ENCODE measurements at places on chromosomes 6 and 20.

DNA sequence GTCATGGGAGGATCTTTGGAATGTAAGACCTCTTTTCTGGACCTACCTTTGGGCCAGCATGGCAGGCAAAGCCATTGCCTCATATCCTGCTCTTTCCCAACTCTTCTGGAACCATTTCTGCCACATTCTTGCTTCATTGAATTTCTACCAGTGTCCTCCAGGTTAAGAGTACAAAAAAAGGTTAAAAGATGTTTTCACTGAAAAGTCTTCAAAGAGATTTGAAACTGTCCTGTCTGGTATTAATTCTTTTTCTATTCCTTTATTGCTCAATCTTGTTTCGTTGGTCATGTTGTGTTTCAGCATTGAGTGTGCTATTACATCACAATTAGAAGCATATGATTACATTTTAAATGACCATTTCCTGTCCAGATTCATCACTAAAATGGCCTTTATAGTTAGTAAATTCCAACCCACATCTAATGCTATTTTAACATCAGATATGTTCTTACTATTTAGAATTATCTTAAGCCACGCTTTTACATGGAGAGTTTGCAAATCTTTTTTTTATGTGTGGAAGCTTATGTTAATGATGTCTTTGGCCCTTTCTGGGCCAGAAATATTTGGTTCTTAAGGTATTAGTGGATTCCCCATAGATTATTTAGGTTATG lies 450.9 kb downstream of the GJA1 start:
- no peak for DNase-seq

- peak; percentile 59 for DNase-seq
Observed at GRCh38 chr20:21235484-21236445, 67.4 kb upstream of the XRN2 start.

- no peak for DNase-seq
Observed at GRCh38 chr6:125807293-125807692, 16.5 kb downstream of the NCOA7 start.

GRCh38 chr6:37359039-37359438 lies 5.3 kb downstream of the RNF8 start:
- no peak for DNase-seq

DNA sequence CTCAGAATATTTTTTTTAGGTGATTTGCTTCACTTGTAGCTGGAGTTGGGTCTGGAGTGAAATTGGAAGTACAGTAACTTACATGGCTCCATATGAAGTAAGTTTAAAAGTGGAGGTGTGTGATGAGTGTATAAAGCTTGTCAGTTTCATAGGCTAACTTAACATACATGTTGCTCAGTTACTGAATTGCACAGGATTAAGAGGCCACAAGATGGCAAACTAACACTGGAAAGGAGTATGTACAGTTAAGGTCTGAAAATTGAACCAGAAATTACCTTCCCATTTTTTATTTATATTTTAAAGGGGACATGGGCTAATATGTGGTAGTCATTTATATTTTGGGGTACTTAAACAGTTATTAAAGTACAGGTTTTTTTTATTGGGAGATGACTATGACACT lies 45.3 kb upstream of the SMIM8 start:
- DNase-seq, result peak; percentile 14

GRCh38 chr20:16125816-16126215 lies 447.4 kb downstream of the KIF16B start:
- no peak for DNase-seq

DNA sequence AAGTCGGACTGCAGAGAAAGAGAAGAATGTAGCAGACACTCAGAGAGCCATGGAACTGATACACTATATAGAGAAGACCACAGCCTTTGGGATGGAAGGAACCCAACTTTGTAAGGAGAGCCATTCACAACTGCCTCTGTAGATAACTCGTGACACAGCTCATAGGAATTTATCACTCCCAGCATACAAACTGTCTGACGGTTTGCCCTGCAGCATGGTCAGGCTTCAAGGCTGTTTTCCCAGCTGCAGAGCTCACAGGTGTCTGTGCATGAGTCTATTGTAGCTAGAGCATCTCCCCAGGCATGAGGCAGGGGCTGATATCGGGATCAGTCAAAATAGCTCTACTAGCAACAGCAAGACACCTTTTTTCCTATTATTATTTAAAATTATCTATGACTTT lies 130.5 kb upstream of the DTNBP1 start:
- DNase-seq, result no peak

GRCh38 chr6:137191670-137192069 lies 18.2 kb upstream of the IL22RA2 start:
- DNase-seq, result no peak

GRCh38 chr6:114735025-114735735 lies 392.4 kb upstream of the HS3ST5 start:
- no peak for DNase-seq

GRCh38 chr6:99491171-99491570 lies 24.1 kb downstream of the USP45 start:
- DNase-seq, result no peak

GRCh38 chr20:47124181-47124717 lies 229.6 kb downstream of the EYA2 start:
- DNase-seq, result no peak

GRCh38 chr6:128763599-128764300 lies 119.2 kb upstream of the LAMA2 start:
- DNase-seq, result no peak

GRCh38 chr20:20932156-20932555 lies 174.0 kb downstream of the LINC00237 start:
- no peak for DNase-seq

DNA sequence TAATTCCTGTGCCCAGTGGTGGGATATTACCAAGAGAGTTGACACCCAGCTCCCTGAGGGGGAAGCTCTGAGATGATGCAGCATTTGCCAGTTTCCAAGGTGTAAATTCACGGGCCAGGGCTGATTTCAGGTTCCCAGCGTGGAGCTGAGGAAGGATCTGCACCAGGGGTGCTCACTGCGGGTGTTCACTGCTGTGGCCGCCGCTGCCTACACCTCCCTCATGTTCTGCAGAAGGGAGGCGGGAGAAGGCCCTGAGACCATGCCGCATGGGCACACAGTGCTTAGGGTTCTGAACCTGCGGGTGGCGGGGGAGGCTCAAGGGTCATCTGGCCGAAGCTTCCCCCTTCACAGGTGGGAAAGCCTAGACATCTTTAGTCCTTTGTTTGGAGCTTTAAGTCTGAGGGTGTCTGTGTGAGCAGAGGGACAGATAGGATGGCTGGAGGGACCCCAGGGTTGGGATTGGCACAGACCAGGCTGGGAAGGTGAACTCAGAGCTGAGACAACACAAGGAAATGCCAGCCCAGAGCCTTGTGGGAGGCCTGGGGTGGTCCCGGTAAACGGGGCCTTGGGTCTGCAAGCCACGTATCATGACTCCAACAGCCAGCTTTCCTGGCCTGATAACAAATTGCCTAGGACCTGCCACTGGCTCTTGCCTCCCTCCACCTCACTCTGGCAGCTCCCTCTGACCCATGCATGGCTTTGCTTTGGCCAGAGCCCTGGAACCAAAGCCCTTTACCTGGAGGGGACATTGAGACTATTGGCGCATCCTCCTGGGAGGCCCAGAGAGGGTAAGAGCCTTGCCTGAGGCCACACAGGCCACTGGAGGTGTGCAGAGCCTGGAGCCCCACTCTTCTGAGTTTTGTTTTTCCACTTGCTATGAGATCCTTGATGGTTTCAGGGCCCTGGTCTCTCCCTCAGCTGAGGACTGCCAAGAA lies 40.4 kb downstream of the SYNJ2 start:
- no peak for DNase-seq

GRCh38 chr6:15663130-15663871 lies 473 bp upstream of the DTNBP1 start:
- DNase-seq, result no peak

DNA sequence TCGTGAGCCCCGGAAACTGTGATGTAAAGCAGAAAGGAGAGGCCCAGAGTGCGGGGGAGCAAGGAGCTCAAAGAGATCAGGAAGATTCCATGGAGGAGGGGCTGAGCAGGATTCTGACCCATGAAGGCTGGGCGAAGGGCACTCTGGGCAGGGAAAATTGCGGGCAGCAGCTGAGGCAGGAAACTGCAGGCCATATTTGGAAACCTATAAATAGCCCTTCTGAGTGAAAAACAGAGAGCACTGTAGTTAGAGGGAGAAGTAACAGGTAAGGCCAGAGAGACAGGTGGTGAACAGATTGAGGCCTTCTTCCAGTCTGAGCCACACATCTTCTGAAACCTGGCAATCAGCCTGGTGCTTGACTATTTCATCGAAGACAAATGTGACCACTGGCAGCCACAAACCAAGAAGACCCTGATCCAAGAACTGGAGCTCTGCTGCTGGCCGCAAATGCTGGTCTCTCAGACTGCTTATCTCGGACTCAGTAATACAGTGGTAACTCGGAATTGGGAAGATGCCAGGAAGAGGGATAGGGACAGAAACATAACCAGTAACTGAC lies 14.1 kb upstream of the BEND3 start:
- no peak for DNase-seq

- DNase-seq, result peak; percentile 10
Observed at GRCh38 chr6:82248273-82248735, 760 bp upstream of the IBTK start.

DNA sequence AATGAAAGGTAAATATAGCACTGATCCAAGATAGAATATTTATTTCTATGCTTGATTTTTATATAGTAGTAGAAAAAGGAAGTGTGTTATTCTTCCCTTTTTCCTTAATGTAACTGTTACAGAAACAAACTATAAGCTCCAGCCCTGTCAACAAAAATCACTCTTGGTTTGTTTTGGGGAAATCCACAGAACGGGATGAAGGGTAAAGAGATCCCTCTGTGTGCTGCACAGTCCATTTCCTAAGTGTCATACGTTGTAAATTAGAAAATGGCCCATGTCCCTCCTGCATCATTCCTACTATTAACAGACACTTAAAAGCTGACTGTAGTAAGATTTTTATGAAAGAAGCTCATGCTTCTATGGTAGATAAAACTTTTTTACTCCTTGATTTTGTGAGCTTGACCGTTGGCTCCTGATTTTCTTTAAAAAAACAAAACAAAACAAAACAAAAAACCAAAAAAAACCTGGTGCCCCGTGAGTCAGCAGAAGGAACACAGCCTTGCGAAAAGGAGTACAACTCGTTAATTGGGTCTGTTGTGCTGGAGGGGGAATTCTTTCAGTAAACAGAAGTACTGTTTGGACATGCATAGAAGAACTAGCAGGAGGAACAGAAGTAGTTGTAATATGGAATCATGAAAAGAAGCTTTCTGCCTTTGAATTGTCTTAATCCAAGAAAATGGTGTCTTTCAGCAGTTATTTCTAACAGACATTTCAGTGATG lies 67.5 kb downstream of the RTN4IP1 start:
- DNase-seq, result no peak

DNA sequence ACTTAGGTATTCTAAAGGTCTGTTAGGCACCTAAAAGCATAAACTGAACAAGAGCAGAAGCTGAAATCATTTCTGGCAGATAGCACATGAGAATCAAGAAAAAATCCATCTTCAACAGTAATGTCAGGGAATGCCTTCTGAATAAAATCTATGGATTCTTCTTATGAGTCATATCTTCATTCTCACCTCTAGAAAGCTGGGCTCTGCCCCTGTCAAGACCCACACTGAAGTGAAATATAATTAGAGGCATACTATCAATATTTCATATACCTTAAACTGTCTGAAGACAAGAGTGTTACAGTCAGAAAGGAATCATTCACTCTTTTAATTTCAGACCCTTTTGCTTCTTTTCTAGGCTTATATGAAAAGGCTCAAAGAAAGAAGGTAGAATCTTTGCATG lies 485.8 kb upstream of the PTCHD4 start:
- DNase-seq, result no peak

GRCh38 chr6:98254624-98255023 lies 579.8 kb upstream of the POU3F2 start:
- DNase-seq, result no peak

- DNase-seq, result no peak
Observed at GRCh38 chr6:132661906-132662305, 2.9 kb upstream of the TAAR1 start.

Measured in HEK293T (cell line).